Thymus (tissue), 14 donors: ENCODE measurements at places on chromosomes 5 and 9.

DNA sequence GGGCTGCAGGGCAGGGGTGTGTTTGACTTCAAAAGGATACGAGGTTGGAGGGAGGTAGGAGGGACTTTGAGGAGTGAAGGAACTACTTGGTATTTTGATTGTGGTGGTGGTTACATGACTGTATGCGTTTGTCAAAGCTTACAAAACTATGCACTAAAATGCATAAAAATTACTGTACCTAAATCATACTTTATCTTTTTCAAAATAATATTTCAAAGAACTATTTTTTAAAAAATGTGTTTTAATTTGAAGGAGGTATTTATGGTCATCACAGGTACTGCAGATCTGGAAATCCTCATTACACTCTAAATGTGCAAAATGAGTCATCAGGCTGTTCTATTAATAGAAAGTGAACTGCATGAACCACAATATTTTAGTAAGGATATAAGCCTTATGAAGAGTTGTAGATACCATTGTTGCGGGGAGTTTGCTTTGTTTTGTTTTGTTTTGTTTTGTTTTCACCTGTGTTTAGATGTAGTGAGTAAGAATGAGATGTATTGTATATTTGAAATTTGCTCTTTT is 116.9 kb downstream of the ARRDC3 start:
- DNase-seq: no peak

- no peak for DNase-seq
These were observed 159.7 kb upstream of the ELL2 start for GRCh38 chr5:96121364-96121763.

DNA sequence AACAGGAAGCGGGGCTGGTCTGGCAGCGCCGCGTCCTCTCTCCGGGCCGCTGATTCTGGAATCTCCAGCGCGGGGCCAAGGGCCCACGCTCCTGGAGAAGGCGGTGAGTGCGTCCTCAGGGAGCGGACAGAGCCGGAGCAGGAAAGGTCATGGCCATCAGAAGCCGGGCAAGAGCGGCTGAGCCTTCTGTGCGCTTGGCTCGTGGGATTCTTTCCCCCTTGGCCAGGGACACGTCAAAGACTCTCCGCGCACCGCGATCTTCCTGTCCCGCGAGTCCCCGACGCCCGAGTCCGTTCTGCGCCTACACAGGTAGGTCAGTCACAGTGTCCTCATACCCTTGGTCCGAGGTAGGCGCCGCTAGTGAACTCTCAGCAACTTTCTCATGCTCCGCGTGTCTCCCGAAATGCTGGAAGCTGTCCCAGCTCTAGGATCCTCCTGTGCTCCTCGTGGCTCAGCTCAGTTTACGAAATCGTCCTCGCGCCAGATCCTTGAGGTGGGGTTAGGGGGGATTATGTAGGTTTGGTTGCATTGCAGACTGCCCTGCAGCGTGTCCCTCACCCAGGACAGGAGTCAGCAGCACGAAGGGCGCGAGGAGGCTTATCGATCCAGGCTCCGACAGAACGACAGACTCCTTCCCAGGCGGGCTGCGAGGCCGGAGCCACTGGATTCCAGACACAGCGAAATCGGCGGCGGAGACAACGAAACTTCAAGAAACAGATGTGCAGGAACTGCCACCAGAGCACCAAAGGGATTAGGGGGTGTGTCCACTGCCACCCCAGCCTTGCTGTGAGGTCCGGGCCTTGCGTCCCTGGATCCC is 8.7 kb downstream of the LHX6 start:
- DNase-seq: no peak

DNA sequence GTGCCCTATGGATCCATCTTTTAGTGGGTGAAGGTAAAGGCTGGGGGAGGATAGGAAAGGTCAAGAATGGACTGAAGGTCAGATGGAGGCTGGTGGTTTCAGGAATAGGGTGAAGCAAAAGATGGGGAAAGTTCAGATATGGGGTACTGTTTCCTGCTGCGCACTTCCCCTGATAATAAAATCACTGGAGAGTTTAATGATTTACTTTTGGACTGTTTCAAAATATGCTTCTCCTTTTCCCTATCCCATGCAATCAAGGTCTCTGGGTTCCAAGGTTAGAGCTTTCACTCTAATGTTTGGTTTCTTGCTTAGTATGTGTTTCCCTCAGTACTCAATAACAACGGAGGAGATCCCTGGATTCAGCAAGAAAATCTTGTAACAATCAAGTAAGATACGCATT is 10.8 kb upstream of the PPP3R2 start:
- DNase-seq: no peak

DNA sequence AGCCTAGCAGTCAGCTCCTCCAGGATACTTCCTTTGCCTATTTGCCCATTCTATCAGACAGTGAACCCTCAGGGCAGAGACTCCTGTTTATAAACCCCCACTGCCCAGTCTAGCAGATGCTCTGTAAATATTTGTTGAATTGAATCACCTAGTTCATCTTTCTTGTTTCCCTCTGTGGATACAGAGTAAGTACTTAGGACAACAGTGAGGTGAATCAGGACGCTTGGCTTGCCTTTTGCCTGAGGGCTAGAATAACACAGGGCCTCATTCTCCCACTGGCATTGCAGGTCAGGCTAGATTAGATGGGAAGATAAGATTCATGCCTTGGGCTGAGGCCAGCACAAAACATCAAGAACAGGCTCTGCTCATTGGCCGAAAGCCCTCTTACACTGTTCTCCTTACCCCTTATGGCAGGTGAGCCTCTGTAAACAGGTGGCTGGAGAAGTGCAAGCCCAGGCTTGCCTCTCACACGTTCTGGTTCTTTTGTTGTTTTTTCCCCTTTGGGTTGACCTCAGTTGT is 22.2 kb downstream of the TNFSF8 start:
- DNase-seq: peak; percentile 44

GRCh38 chr9:121059998-121060636 is 10.0 kb upstream of the C5 start:
- DNase-seq: peak; percentile 55

DNA sequence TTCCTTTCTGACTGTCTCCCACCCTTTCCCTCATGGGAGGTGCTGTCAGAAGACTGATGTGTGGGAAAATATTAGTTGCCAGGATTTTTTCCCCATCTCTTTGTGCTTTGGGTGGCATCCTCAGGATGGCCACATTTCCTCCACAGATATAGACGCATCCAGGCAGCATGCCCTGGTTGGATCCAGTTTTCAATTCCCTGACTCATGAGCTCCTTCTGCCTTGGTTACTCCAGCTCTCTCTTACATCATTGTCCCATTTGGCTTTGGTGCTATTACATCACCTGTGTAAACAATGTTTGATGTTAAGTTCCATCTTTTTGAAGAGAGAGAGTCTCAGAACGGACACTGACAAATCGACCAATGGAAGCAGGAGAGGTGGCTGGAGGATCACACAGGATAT is 302.5 kb downstream of the CDH18 start:
- no peak for DNase-seq

DNA sequence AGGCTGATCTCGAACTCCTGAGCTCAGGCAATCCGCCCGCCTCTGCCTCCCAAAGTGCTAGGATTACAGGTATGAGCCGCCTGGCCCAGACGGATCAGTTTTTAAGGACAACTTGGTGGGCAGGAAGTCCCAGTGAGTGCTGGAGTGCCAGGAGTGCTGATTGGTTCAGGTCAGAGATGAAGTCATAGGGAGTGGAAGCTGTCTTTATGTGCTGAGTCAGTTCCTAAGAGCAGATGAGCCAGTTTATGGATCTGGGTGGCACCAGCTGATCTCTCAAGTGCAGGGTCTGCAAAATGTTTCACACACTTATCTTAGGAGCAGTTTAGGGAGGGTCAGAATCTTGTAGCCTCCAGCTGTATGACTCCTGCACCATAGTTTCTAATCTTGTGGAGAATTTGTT is 292.1 kb upstream of the ELAVL2 start:
- DNase-seq: no peak

GRCh38 chr5:17734011-17734410 is 99.8 kb downstream of the TAF11L14 start:
- DNase-seq: no peak

- no peak for DNase-seq
These were observed 372.2 kb downstream of the NFIB start for GRCh38 chr9:13941714-13942113.

- DNase-seq: no peak
These were observed 222.9 kb upstream of the EFNA5 start for GRCh38 chr5:107893642-107894041.

GRCh38 chr5:157820593-157821252 is 38.2 kb downstream of the CLINT1 start:
- DNase-seq: peak; percentile 84

- DNase-seq: no peak
These were observed 29.0 kb downstream of the LIFR start for GRCh38 chr5:38527475-38527874.

DNA sequence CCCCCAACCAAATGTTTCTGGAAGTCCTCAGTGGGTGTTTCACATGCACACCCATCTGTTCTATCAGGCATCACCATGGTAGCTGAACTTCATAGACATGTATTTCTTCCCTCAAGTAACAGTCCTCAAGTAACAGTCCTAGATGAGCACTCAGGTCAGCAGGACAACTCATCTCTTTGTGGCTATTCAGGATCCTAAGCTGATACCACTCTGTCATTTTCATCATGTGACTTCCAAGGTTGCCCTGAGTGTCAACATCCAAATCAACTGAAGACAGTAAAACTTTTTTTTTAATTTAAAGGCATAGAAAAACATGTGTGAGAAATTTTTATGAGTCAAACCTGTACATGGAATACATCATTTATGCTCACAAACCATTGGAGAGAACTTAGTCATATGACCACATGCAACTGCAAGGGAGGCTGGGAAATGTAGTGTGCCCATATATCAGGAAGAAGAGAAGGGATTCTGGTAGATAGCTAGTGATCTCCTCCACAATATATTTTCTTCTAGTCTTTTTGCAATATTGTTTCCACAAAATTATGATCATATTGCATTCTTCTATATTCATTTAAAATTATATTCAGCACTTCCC is 64.2 kb upstream of the FST start:
- no peak for DNase-seq

GRCh38 chr9:133702798-133703590 is 35.2 kb downstream of the SARDH start:
- DNase-seq: no peak

DNA sequence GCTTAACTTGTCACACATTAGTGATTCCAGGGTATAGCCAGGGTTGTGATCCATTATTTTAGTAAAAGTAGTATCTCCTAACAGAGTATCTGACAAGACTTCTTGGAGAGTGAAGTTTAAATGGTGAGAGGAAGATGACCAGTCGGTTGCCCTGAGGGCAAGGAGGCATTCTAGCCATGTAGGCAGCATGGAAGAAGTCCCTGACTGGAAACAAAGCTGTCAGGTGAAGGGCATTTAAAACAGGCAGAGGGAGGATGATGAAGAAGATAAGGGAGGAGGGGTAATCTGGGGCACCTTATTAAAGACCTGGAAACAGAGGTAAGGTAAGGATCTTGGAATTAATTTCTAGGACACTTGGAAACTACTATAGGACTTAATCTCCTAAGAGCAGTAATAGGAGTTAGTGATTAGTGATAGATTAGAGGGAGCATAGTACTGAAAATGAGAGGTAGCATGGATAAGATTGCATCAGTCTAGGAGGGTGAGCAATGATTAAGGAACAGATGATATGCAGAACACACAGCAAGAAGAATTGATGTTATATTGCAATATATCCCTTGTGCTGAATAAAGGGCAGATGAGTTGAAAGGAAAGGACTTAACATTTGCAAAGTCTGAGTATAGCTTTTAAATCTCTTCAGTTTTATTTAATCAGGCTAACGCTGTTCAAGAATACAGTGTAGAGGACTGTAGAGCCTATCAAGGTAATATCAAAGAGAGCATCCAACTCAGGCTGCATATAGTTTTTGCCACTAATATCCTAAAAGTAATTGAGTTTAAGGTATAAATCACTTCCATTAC is 9.6 kb downstream of the KIF2A start:
- DNase-seq: no peak

DNA sequence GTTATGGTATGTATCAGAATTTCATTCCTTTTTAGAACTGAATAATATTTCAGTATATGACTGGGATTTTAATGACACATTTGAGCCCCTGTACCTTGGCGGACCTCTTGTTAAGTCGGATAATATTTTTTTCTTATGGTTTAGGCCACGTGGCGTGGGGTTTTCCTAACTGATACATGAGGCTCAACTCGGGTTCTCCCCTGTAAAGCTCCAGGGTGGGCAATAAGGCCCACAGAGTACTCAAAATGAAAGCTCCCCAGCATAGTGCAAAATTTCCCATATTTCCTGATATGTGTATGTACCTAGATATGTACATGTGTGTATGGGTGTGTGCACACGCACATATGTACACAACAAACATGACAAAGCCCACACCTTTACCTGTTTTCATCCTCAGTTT is 24.5 kb downstream of the TICAM2 start:
- DNase-seq: no peak

- peak; percentile 10 for DNase-seq
These were observed 135.2 kb downstream of the AOPEP start for GRCh38 chr9:94861589-94862272.

DNA sequence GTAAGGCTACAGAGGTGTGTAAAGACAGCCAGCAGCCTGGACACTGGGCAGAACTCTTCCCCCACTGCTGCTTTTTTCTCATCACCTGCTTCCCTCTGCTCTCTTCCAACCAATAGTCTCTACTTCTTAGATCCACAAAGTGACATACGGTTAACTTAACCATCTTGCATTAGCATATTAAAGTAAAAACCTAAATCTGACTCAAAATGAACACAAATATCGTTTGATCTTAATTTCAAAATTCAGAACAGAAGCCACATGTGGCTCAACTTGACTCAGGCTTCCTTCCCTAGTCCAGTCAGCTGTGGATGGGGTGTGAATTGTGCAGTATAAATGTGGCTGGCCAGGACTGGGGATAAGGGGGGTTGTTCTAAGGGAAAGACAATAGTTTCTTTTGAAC is 114.3 kb downstream of the STARD4 start:
- DNase-seq: no peak

GRCh38 chr5:4576161-4576748 is 563.9 kb upstream of the ADAMTS16 start:
- DNase-seq: no peak

DNA sequence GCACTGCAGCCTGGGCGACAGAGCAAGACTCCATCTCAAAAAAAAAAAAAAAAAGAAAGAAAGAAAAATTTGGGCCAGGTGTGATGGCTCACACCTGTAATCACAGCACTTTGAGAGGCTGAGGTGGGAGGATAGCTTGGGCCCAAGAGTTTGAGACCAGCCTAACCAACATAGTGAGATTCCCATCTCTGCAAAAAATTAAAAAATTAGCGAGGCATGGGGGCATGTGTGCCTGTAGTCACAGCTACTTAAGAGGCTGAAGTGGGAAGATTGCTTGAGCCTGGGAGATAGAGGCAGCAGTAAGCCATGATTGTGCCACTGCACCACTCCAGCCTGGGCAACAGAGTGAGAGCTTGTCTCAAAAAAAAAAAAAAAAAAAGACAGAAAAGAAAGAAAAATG is 2.9 kb upstream of the SIT1 start:
- no peak for DNase-seq

DNA sequence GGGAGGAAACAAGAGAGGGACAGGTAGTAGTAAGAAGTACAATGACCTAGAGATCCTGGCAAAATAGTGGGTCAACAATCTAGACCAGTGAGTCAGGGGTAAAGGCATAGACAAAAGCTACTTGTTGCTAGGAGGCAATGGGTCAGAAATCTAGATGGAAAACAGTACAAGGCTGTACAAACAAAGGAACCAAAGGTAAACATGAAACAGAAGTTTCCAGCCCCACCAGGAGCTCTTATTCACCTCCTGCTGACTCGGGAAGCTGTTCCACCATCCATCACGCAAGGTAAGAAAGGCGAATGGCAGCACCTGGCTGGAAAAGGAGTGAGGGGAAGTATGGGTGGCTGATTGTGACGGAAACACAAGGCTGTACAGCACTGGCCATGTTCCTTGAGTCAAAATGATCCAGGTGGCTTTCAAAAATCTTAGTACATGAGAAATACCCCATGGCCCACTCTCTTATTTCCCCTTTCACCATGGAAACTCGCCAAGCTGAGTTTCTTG is 70.5 kb upstream of the RAI14 start:
- DNase-seq: no peak
